Adrenal gland (tissue), 19 donors: ENCODE measurements at places on chromosomes 5 and 9.
A peak's percentile ranks its signal among the peaks of the same experiment; 100 is the strongest.

GRCh38 chr5:171721464-171721863 is 64.2 kb upstream of the SMIM23 start:
- no peak for DNase-seq

GRCh38 chr9:4665357-4665756 is 923 bp downstream of the SPATA6L start:
- DNase-seq: no peak

DNA sequence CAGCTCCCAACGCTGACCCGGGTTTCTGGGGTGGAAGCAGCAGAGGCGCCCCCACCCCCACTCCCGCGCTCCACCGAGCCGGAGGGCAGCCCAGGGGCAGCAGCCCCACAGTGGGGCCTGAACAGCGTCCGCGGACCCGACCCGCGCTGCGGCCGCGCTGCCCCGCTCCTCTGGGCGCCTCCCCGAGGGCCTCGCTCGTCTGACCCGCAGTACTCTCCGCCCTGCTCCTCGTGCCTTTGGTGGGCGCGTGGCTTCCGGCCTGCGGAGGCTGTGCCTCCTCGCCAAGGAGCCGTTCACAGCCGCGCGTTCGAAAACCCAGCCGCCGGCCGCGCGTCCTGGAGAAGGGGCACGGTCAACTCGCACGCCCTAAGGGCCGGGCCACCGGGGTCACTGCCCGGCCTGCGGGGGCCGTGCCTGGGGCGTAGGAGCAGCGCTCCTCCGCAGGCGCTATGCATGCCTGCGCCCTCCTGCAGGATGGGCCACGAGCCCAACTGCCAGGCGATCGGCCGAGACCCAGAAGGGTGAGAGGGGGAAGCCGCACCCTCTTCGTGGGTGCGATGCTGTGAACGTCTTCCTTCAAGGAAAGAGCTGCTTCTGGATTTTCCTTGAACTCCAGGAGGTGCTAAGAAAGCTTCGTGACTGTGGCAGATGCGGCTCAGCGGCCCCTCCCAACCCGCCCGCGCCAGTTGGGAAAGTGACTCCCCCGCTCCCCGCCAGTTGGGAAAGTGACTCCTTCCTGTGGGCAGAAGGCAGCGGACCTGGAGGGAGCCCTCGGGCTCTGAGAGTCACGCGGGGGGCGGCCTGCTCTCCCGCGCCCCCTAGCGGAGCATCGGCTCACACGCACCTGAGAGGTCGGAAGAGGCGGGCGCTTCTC is 82.7 kb downstream of the HSD17B3 start:
- peak; percentile 45 for DNase-seq

DNA sequence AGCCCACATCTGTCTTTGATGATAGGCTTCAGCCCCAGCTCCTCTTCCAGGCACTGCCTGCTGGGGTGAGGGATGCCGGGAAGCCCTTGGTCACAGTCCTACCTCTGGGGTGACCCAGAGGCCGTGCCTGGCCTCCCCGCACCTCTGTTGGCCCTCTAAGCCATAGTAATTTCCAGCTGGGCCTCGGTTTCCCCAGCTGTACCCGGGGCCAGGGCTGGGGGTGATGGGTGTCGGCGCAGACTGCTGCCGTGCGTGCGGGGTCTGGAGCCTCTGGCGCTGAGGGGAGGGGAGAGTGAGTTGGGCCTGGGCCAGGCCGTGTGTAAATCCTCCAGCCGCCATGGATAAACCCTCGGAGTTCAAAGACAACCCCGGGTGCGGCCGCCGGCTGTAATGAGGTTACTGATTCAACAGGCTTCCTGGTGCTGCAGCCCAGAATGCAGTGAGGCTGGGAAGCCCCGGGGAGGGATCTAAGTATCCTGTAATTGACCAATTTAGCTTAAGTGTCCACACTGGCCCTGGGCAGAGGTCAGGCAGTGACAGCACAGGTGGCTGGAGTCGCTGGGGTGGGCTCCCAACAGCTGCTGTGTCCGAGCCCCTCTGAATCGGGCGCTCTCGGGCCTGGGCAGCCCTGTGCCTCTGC is 7.1 kb downstream of the RXRA start:
- no peak for DNase-seq

DNA sequence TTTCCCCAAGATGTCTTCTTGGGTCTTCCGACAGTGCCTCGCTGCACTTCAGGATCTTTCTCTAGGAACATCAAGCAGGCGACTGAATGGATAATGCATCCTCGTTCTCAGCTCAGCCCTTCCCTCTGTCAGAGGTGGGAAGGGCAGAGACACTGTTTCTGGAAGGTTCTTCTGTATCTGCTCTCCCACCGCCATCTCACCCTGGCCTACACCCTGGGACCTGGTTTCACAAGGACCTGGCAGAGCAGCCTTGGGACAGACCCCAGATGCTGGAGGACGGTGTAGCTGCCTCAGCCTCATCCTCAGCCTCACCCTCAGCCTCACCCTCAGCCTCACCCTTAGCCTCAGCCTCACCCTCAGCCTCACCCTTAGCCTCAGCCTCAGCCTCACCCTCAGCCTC is 18.5 kb downstream of the MRPL36 start:
- DNase-seq: no peak

DNA sequence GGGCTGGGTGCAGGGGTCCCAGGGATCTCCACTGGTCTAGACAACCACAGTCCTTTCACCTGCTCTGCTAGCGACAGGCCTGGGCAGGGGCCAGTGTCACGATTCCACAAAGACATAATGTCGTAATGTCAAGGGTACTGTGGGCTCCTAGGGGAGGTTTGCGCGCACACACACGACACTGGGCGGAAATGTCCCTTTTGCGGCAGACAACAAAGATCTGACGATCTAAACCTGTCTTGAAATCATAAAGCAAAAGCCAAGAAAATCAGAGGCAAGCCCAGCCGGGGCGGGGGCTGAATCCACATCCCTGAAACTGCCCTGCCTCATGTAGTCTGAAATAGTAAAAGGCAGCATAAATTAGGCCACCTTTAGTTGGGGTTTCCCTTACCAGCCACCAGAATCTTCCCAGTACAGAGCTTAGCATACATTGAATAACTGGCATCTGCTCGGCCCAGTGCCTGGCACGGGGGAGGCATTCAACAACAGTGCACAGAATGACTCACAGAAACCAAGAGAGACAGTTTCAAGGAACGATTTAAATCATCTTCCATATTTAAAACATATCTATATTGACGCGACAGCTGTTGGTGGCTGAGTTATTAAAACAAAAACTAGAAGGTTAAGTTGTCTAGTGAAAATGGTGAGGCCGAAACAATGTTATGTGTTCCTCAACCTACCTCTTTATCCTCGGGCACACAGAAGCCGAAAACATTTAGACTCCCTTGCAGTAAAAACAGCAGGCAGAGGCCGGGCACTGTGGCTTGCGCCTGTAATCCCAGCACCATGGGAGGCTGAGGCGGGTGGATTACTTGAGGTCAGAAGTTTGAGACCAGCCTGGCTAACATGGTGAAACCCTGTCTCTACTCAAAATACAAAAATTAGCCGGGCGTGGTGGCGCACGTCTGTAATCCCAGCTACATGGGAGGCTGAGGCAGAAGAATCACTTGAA is 151.0 kb downstream of the MYO10 start:
- no peak for DNase-seq

DNA sequence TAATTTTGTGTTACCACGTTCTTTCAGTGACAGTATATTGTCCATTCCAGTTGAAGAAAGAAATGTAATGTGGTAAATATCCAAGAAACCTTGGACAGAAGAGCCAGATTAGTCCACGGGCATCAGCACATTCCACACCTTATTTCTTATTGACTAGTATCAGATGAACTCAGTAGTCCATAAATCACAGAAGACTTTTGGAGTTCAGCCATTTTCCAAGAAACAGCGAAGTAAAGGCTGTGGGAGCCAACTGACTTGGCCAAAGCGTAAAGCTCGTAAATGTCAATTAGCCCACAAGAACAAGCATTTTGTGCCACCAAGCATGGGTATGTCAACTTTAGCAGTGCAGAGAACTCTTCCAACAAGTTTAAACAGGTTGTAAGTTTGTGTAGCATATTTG is 60.2 kb upstream of the STARD4 start:
- DNase-seq: no peak

- no peak for DNase-seq
Observed at GRCh38 chr5:136143312-136143711, 10.7 kb downstream of the SMAD5 start.

DNA sequence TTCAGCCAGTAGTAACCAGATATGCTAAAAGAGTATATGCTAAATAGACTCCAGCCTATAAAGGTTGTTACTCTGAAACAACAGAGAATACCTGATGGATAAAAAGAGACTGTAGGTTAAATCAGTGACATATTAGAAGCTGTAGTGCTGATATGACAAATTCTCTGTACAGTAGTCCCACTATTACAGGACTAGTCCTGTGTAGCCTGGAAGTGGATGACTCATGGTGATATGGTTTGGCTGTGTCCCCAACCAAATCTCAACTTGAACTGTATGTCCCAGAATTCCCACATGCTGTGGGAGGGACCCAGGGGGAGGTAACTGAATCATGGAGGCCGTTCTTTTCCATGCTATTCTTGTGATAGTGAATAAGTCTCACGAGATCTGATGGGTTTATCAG is 276.2 kb upstream of the POU5F2 start:
- no peak for DNase-seq

- DNase-seq: peak; percentile 91
Observed at GRCh38 chr9:136644343-136644592, 18.4 kb upstream of the EGFL7 start.

DNA sequence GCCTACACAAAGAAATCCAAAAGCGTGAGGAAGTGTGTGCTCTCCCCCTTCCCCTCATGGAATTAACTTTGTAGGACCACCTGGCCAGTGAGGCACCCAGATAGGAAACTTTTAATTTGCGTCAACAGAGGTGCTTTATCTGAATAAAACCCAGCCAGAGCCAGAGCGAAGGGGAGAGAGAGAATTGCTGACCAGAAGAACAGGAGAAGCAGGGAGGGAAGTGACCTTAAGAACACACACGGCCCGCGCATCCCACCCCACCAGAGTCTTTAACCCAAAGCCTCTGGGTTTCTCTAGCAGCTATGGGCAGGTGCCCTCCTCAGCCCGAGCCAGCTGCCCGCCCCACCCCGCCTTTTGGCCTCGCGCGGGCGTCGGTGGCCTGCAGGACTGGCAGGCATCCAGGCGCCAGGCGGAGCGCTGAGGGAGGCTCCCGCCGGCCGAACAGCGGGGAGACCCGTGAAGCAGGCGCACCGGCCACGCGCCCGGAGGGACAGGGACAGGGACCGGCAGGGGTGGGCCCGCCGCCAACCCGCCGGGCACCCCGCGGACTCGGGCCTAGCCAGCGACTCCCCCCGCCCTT is 580 bp downstream of the ERAP1 start:
- DNase-seq: peak; percentile 83

DNA sequence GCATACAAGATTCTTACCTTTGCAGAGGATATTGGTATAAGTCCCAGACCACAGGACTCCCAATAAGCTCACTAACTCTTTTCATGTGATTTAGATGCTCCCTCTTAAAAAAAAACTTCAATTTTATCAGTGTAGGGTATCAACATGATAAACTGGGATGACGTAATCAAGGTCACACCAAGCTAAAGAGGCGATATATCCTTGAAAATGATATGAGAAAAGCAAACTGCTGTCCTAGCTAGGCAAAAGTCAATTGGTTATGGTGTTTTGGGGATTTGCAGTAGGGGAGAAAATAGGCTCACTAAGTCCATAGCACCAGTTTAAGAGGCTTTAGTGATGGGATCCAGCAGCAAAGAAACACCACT is 354.4 kb downstream of the DIRAS2 start:
- no peak for DNase-seq

DNA sequence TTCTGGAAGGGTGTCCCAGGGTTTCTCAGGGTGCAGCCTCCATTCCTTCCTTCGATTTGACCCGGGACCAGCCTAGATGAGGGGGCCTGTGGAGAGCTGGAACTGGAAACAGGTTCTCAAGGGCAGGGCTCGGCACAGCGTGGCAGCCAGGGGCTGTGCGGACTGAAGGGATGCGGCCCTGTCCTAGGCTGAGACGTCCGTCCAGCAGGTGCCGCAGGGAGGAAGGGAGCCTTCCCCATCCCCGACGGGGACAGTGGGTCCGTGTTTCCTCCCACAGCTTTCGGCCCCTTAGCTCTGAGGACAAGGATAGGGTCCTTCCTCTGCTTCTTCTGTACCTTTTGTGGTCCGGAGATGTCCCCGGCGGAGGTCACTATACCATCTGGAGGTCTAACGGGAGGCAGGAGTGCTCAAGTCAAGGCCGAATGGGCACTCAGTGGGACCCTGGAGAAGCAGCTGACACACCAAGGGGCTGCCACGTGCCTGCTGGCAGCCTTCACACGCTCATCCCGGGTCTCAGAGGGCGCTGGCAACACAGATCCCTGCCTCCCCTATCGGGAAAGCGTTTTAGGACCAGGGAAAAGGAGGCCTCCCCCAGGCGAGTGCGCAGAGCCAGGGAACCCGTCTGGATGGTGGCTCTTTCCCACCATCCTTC is 49.9 kb downstream of the USP20 start:
- DNase-seq: peak; percentile 61

- peak; percentile 80 for DNase-seq
Observed at GRCh38 chr5:180670586-180671359, 21.4 kb upstream of the FLT4 start.

DNA sequence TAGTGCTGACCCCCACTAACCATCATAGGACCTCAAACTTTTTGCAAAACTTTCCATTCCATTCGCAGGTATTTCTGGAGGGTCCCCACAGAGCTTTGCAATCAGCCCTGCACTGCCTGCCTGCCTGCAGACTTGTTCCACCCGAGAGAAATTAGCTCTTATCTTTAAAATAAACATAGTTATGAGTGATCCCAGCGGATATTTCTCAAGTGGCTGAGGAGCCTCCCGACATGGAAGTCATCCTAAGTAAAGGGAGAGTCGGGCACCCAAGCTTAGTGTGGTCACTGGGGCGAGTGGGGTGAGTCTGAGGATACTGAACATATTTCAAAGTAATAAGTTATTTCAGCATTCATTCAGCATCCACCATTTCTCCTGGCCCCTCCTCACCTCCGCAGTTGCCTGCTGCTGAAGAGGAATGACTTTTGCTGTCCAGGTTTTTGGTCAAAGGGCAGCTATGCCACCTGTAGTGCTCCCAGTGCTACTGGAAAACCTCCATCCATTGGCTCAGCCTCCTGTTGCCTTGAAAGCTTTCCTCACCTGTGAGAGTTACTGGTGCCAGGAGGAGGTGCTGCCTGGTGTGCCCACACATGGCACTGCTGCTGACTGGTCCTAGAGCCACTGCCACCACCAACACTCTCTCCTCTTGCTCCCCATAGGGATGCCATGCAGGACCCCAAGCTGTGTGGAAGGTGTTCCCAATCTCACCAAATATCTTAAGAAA is 89.7 kb upstream of the PCSK1 start:
- DNase-seq: no peak

DNA sequence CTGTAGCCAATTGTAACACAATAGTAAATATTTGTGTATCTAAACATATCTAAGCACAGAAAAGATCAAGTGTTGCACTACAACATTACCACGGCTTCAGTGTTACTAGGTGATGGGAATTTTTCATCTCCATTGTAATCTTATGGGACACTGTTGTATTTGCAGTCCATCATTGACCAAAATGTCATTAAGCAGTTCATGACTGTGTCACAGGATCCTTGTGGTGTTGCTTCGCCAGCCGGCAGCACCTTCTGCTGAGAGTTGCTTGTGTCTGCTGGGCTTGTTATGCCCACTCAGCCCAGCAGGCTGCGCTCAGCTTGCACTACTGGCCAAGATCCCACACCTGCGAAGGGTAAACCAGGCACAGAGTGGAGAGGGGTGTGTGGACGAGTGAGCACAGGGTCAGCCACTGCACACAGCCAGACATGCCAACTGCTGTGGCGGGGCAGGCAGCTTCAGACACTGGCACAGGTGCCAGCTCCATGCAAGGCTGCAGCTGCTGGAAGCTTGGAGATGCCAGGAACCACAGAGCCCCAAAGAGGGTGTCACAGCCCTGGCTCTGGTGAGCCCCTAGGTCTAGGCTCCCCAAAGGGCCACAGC is 273.7 kb downstream of the CETN3 start:
- DNase-seq: no peak

GRCh38 chr9:129676975-129677374 is 11.5 kb downstream of the PRRX2 start:
- DNase-seq: no peak
